COR-L47 (cell line): ENCODE measurements at places on chromosomes 16 and 17.

- DNase-seq = no peak
Measured at GRCh38 chr16:38941-39892, 14.2 kb downstream of the POLR3K start.

DNA sequence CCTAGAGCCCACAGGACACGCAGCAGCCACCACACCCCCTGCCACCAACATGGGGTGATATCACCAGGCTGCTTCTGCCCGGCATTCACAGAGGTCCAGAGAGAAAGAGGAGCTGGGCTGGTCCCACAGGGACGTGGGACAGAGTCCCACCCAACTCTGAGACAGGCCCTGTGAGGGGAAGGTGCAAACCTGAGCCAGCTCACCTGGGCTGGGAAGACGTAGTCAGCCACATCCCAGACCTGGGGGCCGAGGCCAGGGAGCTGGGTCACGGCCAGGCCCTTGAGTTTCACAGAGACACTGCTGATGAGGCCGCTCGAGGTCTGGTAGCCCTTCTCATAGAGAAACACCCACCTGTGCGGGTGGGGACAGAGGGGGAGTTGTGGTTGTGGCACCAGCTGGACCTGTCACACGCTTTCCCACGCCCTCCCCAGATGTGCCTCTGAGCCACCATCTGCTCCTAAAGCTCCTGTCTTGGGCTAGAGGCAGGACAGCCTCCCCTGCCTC is 11.2 kb downstream of the P2RX1 start:
- DNase-seq = no peak

DNA sequence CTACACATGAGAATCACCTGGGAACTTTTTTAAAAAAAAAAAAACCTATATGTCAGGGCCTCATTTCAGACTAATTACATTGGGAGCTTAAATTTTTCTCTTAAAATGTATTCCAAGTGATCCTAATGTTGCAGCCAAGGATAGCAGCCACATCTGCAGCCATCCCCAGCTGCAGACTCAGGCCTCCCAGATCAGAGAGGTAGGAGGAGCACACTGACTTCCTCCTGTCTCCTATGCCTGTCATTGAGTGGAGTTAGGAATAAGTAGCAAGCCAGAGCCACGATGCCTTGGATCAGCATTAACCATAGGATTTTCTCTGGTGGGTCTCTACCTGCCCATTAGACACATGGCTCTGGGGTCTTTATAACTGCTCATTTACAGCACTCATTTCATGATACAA is 463.5 kb downstream of the HS3ST4 start:
- DNase-seq = no peak

- no peak for DNase-seq
Measured at GRCh38 chr17:17021194-17021863, 20.9 kb upstream of the MPRIP start.

DNA sequence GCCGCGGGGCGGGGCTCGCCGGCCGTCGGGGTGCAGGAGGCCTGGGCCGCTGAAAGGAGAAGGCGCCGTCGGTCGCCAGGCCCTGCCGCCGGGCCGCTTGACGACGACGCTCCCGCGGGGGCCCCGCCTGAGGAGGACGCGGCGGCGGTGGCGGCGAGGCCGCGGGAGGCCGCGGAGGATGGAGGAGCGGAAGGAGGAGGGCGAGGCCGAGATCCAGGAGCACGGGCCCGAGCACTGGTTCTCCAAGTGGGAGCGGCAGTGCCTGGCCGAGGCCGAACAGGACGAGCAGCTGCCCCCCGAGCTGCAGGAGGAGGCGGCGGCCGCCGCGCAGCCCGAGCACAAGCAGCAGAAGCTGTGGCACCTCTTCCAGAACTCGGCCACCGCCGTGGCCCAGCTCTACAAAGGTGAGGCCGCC is 430 bp downstream of the HAPSTR1 start:
- no peak for DNase-seq

DNA sequence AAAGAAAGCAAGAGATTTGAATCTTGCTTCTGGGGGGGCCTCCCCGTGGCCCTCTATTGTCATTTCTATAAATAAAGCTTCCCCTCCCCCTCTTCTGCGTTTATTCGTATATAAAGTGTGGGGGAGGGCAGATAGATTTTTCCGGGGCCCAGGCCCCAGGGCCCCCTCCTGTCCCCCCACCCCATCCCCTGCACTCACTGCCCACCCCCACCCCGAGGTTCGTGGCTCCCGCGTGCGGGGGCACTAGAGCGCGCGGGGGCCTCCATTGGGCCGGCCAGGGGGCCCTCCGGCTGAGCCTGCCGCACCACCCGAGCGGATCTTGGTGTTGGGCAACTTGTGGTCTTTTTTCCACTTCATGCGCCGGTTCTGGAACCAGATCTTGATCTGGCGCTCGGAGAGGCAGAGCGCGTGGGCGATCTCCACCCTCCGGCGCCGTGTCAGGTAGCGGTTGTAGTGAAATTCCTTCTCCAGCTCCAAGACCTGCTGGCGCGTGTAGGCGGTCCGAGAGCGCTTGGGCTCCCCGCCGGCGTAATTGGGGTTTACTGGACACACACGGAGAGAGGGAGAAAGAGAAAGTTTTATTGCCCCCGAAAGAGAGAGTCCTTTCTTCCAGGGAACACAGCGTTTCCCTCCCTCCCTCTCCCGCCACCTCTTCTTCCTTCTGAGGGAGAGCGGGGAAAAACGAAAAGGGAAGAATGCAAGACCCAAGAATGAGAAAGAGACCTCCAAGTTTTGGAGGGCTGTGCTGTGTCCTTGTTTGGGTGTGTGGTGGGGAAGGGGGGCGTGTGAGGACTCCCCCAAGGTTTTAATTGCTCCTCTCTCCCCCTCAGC is 1.5 kb downstream of the HOXB4 start:
- DNase-seq = no peak

- no peak for DNase-seq
Measured at GRCh38 chr17:38352245-38353085, 821 bp downstream of the SOCS7 start.

GRCh38 chr17:3271072-3271848 is 26.9 kb downstream of the OR3A1 start:
- DNase-seq = no peak

DNA sequence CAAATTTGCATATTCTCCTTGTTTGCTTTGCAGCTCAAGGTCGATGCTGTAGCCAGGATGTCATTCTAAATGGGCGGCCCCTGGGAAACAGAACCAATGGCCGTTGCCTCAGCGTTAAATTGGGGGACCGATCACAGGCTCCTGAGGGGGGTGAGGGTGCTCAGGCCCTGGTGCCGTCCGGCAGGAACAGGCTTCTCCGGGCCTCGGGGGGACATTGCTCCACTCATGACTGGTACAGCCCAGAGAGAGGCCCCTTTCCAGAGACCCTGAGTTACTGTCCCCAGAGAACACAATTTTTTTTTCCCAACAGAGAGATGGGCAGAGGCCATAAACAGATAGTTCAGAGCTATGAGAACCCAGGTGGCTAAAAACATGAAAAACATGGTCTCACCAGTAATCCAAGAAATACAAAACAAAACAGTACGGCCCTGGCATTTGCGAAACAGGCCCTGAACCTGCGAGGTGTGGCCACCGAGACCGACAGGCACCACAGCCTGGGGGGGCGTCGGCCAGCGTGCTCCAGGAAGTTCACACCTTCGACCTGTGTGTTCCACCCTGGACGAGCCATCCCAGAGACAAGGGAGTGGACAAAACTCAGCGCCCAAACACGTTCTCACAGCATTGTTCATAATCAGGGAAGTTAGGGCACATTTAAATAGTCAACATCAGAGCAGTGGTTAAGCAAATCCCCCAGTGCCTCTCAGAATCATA is 82.8 kb downstream of the METRNL start:
- no peak for DNase-seq

DNA sequence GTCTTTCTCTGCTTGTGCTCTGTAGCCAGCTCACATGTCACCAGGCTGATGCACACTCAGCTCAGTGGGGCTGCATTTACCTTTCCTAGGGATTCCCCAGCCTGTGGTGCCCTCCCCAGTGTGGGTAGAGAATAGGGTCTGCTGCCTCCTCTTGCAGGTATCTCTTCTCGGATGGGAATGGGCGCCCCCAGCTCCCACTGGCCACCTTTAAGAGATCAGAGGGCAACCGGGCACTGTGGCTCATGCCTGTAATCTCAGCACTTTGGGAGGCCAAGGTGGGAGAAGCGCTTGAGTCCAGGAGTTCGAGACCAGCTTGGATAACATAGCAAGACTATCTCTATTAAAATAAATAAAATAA is 3.3 kb downstream of the XYLT2 start:
- DNase-seq = no peak

GRCh38 chr16:31215287-31216162 is 1.4 kb downstream of the PYDC1 start:
- peak; percentile 30 for DNase-seq

- DNase-seq = peak; percentile 73
Measured at GRCh38 chr17:40177275-40177874, at the start of gene RAPGEFL1. RAPGEFL1 (plus strand) TSS chr17:40177470; CDS start chr17:40177862, 392 bp downstream.
